Thoracic aorta endothelial cell (primary cell): ENCODE measurements at places on chromosomes 6 and 20. TPM values are rescaled to one million over a fixed set of nuclear protein-coding genes. Genes with fewer than 3 reads are reported as not detected.

CYP21A2 gene
- not detected in 2 replicates for total RNA-seq

TMEM242 gene
- total RNA-seq: 7.8 and 8.5 TPM in 2 replicates

RIMS1 gene
- 0.07 and 0.93 TPM in 2 replicates for total RNA-seq

OXT gene
- total RNA-seq: not detected in 2 replicates

FAM209B gene
- not detected in 2 replicates for total RNA-seq

HLA-DOA gene
- total RNA-seq: under 0.01 TPM in 1 of 2 replicates, not detected in the other

SLC22A16 gene
- not detected in 2 replicates for total RNA-seq

ARMH2 gene
- not detected in 2 replicates for total RNA-seq

RGS17 gene
- total RNA-seq: 4.8 and 5.7 TPM in 2 replicates

CLDN20 gene
- not detected in 2 replicates for total RNA-seq

CGA gene
- not detected in 2 replicates for total RNA-seq

SIRPD gene
- not detected in 2 replicates for total RNA-seq

HTR1B gene
- total RNA-seq: 65.6 and 78.2 TPM in 2 replicates

ILRUN gene
- 37.0 and 46.9 TPM in 2 replicates for total RNA-seq

OLIG3 gene
- not detected in 2 replicates for total RNA-seq
